AG04450 (cell line): ENCODE measurements at places on chromosomes 16 and 17.

DNA sequence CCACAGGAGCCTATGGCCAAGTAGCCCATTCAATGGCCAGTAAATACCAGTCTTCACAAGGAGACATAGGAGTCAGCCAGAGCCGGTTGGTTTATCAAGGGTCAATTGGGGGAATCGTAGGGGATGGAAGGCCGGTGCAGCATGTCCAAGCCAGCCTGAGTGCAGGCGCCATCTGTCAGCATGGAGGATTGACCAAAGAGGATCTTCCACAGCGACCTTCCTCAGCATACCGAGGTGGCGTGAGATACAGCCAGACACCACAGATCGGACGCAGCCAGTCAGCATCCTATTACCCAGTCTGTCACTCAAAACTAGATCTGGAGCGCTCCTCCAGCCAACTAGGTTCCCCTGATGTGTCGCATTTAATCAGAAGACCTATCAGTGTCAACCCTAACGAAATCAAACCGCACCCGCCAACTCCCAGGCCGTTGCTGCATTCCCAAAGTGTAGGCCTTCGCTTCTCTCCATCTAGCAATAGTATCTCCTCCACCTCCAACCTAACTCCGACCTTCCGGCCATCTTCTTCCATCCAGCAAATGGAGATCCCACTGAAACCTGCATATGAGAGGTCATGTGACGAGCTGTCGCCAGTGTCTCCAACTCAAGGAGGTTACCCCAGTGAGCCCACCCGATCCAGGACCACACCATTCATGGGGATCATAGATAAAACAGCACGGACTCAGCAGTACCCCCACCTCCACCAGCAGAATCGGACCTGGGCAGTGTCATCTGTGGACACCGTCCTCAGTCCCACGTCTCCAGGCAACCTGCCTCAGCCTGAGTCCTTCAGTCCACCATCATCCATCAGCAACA is 25.0 kb downstream of the CYB561 start:
- DNase-seq: no peak

DNA sequence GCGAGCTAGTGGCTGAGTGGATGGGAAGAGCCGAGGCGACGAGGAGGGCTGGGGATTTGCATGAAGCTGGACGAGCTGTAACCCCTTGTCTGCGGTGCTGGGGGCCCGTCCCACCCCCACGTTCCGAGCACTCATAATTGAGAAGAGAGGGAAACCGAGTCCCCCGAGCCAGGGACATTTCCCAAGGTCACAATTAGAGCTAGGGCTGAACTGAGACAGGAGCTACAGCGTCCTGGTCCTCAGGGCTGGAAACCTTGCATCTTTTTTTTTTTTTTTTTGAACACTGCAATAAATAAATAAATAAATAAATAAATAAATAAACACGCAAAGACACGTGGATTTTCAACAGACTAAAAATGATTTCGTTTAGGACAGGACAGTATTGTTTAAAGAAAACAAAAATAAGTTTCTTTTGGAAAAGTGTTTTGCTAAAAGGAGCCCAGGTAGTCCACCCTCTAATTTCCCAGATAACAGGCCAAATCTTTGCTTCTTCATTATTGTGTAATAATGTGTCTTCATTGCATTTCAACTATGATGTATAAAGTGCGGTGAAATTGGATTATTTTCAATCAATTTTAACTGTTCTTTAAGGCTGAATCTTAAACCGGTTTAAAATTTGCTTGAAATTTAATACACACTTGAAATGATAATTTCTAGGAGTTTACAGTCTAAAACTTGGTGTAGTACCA is 992 bp downstream of the GDPD1 start:
- DNase-seq: no peak

DNA sequence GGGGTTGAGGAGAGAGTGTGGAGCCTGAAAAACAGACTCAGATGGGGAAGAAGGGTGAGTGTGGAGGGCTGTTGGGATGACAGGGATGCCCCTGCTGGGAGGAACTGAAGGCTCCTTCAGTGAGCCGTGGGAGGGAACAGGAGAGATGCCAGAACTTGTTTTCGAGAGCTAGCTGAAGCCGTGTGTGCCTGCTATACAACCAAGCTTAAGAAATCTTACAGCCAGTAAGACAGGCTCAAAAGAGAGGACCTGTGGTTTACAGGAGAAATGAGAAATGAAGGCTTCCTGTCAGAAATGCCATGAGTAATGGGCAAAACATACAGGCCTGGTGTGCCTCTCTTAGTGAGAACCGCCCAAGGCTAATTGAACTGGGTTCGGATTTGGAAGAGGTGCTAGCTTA is 99.6 kb downstream of the SPACA3 start:
- DNase-seq: no peak

GRCh38 chr16:82016263-82016662 is 5.0 kb upstream of the SDR42E1 start:
- DNase-seq: no peak

DNA sequence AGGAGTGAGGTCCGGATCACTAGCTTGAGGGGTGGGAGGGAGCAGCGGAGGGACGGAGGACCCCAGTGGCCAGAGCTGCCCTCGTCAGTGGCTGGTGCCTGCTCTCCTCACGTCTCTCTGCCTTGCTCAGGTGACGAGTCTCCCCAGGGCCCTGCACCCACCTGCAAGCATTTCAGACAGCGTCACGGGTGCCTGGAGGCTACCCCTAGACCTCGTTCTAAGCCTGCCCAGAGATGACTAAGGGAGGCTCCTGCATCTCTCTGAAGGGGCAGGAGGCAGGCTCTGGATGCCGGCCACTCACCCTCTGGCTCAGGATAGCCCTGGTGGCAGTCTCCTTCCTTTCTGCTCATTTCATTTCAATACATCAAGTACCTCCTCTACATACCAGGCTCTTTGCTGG is 68.8 kb downstream of the MRC2 start:
- DNase-seq: no peak

- DNase-seq: no peak
Measured at GRCh38 chr17:57597531-57598453, 147.3 kb downstream of the CCDC182 start.

DNA sequence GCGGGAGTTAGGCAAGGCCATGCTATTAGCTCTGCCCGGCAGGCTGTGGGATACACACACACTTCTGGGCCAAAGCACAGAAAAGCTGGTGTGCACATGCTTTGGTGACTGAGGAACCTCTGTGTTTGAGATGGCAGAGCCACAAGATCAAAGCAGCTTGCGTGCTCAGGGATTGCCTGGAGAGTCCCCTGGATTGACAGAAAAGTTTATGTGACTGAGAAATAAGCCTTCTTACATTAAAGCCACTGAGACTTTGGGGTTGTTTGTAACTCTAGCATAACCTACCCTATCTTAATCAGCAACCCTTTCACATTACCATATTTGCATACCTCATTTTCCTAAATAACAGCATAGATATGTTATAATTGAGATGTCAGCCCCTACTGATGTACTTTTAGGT is 69.3 kb downstream of the MYO1D start:
- no peak for DNase-seq

GRCh38 chr17:56436142-56436541 is 157.4 kb upstream of the NOG start:
- no peak for DNase-seq

- no peak for DNase-seq
Measured at GRCh38 chr17:40309031-40309948, at the start of gene RARA. Gene RARA, plus strand, starts transcription at chr17:40309180. Its CDS starts 22,039 bp downstream, at chr17:40331219.

DNA sequence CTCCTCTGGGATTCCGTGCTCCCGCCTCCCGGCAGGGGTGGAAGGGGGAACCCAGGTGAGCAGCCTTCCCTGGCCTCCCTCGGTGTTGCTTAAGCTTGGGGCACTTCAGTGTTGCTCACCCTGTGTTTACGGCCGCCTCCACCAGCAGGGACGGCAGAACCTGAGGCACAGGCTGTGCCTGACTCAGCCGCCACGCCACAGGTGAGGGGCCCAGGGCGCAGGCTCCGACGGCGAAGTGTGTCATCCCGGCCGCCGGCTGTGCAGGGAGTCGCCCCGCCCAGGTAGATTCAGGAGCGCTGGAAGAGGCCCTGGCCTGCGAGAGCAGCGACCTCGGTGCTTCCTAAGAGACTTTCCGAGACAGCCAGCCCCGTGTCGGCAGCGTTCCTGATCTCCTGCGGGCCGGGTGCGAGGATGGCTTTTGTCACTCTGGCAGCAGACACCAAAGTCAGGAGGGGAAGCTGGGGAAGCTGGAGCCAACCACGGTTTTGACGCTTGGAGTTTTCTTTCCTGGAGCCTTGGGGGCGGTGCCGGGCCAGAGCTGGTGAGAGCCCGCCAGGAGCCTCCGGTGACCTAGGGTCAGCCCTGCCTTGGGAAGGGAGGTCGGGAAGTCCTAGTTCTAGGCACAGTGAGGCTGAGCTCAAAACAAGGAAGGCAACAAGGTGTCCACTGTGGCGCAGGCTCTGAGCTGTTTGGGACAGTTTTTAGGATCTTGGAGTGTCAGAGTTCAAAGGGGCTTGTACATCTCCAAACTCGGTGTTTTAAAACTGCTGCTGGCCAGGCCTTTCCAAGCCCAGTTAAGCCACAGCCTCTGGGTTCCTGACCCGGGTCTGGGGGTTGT is 2.1 kb downstream of the GSE1 start:
- no peak for DNase-seq

- peak; percentile 78 for DNase-seq
Measured at GRCh38 chr17:8152112-8152775, at the start of gene PER1. Gene PER1, minus strand, starts transcription at chr17:8152404. Its CDS starts 1,698 bp downstream, at chr17:8150706.

- DNase-seq: no peak
Measured at GRCh38 chr16:61500851-61501250, 535.4 kb downstream of the CDH8 start.

DNA sequence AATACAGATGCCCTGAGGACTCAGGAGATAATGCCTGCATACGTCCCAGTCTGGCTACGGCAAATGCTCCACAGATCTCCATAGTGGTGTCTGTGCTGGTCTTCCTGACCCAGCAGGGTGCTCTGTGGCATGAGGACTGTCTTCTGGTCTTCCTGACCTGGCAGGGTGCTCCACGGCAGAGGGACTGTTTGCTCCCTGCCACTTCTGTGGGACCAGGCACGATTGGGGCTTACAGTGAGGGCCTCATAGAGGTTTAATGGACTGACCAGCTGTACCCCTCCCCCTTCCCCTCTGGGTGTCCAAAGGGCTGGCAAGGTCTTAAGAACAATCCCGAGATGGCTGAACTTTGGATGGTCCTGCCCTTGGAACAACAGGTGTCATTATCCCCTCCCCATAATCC is 123.1 kb downstream of the C16orf78 start:
- DNase-seq: no peak

- no peak for DNase-seq
Measured at GRCh38 chr17:76104896-76105231, 1.3 kb upstream of the EXOC7 start.

DNA sequence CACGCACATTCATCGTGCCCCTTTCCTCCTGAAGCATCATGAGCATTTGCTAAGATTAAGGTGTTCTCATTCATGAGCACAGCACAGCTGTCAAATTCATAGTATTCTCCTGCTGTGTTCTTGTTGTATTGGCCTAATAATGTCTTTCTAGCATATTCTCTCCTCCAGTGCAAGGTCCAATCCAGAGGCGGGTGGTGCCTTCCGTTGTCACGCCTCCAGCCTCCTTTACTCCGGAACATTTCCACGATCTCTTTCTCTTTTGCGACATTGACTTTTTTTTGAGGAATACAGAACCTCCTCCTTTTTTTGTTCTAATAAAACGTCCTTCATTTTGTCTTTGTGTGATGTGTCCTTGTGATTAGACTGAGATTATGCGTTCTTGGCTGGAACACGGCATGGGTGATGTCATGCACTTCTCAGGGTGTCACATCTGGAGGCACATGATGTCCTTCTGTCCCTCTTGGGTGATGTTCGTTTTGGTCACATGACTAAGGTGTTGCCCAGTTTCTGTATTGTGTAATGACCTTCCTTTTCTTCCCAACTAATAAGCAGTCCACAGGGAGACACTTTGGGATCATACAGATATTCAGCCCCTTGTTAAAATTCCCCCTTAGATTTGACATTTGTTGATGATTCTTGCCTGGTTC is 66.3 kb downstream of the CLEC16A start:
- no peak for DNase-seq

GRCh38 chr16:16113076-16113475 is 110.2 kb downstream of the ABCC6 start:
- DNase-seq: no peak

- no peak for DNase-seq
Measured at GRCh38 chr16:88978608-88979346, 1.8 kb upstream of the CBFA2T3 start.

DNA sequence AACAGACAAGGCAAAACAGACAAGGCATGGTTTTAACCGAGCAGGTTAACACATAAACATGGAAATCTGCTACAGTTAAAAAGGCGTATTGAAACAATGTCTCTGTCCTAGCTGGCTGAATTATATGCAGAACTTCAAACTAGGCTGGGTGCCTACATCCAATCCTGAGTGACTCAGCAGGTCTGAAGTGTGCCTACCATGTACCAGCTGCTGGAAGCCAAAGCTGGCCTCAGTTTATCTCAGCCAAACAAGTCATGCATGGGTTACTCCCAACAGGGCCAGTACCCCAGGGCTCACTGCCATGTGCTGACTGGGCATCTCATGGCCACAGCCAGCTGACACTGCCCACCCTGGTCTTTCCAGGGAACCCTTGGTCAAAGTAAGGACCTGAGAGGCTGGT is 4.0 kb downstream of the C1QBP start:
- no peak for DNase-seq

DNA sequence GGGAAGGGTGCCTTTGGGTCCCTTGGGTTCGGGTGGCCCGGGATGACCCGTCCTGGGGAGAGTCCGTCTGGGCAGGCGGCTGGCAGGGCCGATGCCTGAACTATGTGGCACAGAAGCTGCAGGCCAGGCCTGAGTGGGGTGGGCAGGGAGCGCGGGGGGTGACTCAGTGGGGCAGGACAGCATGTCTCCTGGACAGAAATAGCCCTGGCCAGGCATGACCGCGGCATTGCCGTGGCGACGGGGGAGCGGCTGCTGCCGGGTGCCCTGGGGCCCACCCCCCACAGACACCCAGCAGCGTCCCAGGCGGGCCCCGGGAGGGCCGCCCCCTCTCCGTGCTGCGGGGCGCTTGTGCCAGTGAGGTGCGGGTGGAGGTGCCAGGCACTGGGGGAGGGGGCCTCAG is 1.8 kb upstream of the C1QTNF8 start:
- DNase-seq: no peak

DNA sequence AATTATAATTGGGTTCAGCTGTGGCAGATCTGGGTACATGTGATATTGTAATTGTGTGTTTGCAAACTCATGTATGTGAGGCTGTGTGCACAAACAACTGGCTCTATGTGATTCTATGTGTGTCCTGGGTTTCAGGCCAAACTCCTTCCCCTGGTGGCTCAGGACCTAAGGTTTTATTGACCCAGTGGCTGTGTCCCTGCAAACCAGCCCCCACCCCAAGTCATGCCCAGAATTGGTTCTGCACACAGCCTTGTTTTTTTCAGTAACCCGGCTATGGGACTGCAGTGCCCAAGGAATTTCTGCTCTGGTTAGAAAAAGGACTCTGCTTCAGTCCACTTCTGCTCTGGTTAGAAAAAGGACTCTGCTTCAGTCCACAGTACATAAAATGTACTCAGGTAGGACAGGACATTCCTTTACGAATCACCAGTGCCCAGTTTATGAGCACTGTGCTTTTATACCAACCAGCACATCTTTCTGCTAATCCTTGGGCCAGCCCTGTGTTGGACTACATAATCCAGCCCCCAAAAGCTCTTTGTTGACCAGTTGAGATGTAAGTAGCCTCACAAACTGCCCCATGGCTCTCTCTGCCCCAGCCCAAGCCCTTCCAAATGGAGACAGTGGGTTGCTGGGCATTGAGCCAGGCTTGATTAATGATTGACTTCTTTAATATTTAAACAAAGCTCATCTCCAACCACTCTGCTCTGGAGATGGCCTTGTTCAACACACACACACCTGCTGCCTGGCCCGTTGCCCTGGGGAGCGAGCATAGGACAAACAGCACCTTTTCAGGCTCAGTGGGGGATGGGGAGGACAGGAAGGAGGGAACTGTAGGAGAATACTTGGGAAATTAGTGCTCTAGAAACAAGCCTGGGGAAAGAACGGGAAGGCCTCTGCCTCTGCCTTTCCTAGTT is 2.9 kb upstream of the KCNH6 start:
- no peak for DNase-seq
